ENCODE measurements at places on chromosomes 5 and 9. TPM values are rescaled to one million over a fixed set of nuclear protein-coding genes. Genes with fewer than 3 reads are reported as not detected.

Gene ADCY2
- total RNA-seq: not detected

DNA sequence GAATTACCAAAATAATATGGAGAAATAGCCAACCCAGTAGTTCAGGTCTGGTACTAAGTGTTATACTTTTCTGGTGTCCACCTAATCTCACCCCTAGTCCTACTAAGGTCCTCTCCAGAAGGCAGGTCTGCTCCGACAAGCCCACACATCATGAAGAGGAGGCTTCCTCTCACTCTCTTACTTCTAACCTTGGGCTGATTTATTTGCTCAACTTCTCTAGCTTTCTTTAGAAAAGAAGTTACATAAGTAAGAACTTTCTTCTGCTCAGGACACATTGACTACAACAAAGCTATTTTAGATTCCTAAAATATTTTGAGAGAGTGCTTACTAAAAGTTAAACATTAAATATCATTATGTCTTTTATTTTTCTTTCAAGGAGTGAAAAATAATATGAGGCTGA lies 329.7 kb upstream of the NREP start:
- no peak for DNase-seq

Gene ENTPD2
- not detected for total RNA-seq

Gene CCNO
- total RNA-seq: 1.8 TPM

DNA sequence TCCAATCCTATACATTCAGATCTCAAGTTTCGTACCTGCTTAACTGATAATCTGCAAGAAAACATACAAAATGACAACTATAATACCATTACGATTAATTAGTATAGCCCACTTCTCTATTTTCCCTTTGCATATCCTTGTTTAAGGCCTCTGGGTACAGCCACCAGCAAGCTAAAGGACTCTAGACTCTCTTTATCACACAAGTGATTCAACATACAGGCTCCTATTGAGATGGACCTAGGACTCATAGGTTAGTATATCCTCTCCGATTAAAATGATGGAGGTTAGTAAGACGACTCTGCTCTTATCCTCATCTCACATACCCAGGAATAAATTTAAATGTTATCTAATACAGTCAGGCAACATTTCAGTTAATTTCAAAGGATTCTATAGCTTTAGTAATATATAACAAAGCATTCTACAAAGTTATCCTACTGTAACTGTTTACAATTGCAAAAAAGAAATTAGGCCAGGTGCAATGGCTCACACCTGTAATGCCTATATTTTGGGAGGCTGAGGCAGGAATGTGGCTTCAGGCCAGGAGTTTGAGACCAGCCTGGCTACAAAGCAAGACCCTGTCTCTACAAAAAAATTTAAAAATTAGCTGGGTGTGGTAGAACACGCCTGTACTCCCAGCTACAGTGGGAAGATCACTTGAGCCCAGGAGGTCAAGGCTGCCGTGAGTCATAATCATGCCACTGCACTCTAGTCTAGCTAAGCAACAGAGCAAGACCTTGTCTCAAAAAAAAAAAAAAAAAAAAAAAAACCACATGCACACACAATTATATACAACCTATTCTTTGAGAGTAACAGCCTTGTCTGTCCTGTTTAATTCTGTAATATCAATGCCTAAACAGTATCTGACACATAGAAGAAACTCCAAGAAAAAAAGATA lies 15.4 kb downstream of the HAUS6 start:
- peak; percentile 71 for DNase-seq

DNA sequence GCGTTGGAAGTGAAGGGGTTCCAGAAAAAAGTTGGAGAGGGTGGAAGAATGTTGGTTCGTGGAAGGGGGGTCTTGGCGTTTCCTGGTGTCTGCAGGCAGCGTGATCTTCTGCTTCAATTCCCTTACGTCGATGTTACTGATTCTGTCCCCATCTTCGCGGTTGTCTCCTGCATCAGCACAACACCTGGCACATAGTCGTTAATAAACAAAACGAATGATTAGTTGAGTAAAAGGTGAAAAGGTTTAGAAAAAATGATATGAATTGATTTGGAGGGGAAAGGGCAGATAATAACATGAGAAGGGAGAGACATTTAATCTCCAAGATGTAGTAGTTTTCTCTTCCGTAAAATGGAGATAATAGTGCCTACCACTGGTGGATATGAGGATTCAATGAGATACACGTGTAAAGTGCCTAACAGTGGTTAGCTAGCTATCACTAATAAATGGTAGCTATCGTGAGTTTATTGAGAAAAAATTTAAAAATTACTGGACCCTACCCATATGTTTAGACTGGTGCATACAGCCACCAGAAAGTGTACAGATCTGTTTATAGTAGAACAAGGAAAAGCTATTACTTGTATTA lies 556 bp downstream of the MTREX start:
- DNase-seq: no peak

- peak; percentile 20 for DNase-seq
Measured at GRCh38 chr5:141904551-141904950, 19.1 kb upstream of the DELE1 start.

GRCh38 chr9:28628031-28628430 lies 1054.8 kb upstream of the C9orf72 start:
- DNase-seq: no peak

Gene CBY3
- total RNA-seq: not detected

DNA sequence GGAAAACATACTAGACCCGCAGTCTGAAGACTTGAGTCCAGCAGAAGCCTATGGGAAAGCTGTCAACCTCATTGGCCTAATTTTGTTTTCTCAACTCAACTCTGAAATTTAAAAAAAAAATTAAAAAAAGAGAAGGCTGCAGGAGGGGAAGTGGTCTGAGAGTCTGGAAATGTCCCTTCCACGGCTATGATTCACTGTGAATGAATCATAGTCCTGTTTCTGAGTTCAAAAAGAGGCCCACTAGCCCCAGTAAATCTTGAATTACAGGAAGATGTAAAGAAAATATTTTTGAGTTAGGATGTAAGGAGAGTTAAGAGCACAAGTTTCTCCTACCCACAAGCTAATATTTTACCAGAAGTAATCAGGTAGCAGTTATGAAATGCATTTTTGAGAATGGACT lies 565.5 kb upstream of the DMAC1 start:
- DNase-seq: no peak

DNA sequence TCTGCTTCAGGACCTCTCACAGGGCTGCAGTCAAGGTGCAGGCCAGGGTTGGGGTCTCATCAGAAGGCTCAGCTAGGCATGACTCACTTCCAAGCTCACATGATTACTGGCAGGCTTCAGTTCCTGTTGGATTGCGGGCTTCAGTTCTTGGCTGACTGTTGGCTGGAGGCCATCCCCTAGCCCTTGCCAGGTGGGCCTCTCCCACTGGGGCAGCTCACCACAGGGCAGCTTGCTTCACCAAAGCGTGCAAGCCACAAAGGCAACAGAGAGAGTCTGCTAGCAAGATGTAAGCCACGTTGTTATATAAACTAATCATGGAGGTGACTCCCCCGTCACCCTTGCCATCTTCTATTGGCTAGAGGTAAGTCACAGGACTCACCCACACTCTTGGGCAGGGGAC lies 14.4 kb downstream of the CPLX2 start:
- DNase-seq: no peak

- DNase-seq: no peak
Measured at GRCh38 chr5:160289356-160289651, 23.1 kb downstream of the CCNJL start.

GRCh38 chr9:127231666-127232065 lies 32.9 kb upstream of the GARNL3 start:
- DNase-seq: no peak

DNA sequence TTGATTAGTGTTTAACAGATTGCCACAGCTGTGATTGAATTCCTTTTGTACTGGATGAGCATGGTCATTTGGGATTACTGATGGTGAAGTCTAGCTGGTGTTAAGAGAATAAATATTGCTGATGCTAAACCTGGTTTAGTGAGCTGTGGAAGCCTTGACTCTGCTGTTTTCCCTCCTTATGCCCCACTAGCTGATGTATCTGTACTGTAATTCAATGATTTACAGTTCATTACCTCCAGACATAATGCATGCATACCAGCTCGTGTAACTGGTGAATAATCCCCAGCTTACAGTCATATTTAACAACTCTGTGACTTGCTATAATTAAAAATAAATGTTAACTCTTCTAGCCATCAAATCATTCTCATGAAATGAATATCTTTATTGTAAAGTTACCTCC lies 1.7 kb upstream of the CMYA5 start:
- no peak for DNase-seq

Gene EQTN
- total RNA-seq: not detected

Gene PCDHGA10
- 0.58 TPM for total RNA-seq

Gene FBLL1
- total RNA-seq: not detected

- DNase-seq: no peak
Measured at GRCh38 chr5:14917719-14918118, 46.1 kb upstream of the ANKH start.

Gene CCL21
- total RNA-seq: not detected

Gene SHISAL2B
- not detected for total RNA-seq

DNA sequence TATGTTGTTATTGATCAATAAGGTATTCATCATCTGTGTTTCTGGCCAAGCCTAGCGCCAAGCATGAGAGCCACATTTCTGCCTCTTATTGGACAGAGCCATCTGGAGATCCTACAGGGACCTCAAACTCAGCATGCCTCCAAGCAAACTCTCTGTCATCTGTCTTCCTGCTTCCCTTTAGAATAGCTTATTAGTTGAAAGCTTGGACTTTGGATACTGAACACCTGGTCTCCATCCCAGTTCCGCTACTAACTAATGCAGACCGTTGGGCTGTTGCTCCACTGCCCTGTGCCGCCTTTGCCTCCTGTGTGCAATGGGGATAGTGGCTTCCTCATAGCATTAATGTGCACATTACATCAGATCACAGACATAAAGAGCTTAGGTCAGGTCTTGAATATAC lies 65.5 kb downstream of the MAP1B start:
- no peak for DNase-seq

GRCh38 chr5:14301186-14301585 lies 158.0 kb downstream of the TRIO start:
- DNase-seq: no peak

- no peak for DNase-seq
Measured at GRCh38 chr5:148482697-148483462, 99.1 kb downstream of the FBXO38 start.

Gene PLAC8L1
- not detected for total RNA-seq

DNA sequence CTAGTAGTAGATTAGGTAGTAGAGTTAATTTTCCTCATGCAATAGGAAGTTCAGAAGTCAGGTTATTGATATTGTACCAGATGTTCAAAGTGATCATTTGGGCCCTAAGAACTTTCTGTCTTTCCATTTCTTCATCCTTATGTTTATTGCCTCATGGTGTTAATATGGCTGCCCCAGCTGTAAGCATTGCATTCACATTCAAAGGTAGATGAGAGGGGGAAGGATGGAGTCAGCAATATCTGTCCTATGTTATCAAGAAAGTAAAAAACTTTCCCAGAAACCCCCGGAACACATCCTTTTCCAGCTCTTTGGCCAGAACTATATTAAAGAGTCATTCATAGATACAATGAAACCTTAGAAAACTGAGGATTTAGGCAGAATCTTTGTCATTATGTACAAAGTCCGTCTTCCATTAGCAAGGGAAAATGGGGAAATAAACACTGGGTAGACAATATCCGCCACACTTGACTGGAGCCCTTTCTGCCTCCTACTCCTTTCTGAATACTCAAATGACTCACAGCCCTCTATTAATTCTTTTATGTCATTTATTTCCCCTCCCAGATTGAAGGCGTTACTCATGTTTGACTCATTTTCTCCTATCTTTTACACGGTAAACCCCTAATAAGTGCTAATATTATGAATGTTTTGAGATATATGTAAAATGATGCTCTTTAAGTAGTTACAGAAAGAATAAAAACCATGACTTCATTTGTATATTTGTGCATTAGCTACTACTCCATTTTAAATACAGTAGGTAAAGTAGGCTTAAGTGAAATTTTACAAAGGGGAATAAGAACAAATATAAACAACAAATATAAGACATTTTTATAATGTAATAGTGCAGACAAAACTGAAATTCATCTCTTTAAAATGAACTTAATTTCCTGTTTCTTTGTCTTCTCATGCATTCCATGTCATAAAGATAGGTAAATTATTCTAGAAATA lies 127.6 kb downstream of the SLF1 start:
- DNase-seq: peak; percentile 10

Gene PLEKHG4B
- 4.3 TPM for total RNA-seq

DNA sequence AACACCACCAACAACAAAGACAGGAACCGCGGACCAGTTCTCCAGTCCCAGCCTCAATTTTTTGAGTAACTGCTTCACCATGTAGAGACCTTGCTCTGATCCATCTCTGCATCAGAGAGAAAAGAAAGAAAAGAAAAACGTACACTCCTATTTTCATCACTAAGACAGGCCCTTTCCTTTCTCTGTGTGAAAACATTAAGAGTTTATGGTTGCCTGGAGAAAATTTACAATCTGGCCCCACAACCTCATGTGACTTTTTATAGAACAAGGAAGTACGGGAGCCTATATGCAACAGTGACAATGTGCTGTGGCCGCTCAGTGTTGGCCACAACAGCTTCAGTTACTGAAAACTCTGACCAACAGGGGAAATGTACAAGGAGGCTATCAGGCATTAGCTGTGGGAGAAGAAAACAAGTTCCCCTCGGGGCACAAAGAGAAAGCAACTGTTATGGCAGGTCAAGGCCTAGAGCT lies 272.9 kb upstream of the PTGER4 start:
- DNase-seq: no peak

DNA sequence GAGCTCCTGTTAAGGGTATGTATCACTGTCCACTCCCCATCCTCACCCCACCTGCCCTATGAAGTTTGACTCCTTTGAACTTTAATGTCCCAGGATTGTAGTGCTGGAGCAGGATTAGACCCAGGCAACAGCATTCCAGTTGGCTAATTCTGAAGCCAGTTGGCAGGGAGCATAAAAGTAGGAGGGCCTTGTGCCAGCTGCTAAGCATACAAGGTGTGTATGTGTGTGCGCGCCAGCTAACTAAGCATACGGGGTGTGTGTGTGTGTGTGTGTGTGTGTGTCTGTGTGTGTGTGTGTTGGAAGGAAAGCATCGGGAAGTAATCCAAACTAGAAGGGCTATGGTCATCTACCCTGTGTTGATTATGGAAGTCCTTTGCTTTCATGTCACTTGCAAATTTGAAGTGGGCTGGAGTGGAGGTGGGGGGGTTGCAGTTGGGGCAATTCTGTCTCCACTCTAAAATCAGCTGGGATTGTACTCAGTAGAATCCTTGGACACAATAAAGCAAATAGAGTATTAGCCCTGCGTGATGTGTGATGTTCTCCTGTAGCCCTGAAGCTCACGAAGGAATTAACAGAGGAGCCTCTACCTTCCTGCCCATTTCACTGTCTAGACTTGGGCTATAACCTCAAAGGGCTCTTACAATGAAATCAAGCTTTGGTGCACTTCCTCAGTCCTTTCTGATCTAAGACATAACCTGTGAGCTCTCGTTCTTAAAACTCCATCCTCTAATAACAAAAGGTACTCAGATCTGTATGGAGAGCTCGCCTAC lies 26.9 kb downstream of the HMGCR start:
- DNase-seq: no peak

GRCh38 chr5:41252036-41252435 lies 38.7 kb upstream of the C6 start:
- no peak for DNase-seq

GRCh38 chr5:56142614-56143372 lies 90.3 kb downstream of the ANKRD55 start:
- peak; percentile 86 for DNase-seq
